ENCODE measurements at places on chromosomes 1 and 21.

- DNase-seq: no peak
Observed at GRCh38 chr1:222886194-222886854, 71.5 kb downstream of the DISP1 start.

GRCh38 chr1:234295068-234295467, 78.2 kb upstream of the COA6 start:
- no peak for DNase-seq

DNA sequence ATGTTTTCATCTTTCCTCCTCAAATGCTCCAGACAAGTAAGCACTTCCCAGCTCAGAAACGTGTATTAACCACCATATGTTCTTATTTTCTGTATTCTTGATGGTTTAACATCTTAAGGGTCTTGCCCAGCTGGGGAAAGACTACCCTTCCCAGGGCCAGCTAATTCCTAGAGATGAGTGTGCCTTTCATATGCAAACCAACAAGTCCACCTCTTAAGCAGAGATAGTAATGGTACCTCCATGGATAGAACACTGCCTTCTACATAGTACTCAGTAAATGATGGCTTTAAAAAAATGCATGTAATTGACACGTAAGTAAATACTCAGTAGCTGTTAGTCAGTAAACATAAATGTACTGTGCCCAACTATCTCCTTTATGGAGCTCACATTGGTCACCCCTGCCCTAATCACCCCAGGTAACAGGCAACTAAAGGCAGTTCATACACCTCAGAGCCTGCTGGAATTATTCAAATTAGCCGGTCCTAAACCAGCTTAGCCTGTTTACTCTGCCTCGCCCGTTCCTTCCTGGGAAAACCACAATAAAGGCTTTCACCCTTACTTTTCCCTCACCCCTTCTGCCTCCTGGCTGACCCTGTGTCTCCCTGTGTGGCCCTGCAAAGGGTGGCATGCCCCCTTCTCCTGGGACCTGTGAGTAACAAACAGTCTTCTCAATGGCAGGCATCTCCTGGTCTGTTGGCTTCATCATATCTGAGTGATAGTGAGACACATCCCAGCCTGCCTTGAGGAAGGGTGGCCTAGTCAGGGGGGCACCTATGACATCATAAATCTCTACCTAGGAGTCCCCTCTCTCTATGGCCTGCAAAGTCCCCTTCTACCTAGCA, 40.1 kb upstream of the KLHDC7A start:
- no peak for DNase-seq

GRCh38 chr1:210769473-210769872, 364.5 kb downstream of the KCNH1 start:
- no peak for DNase-seq

All from NCI-H774 (cell line).